CD8-positive, alpha-beta T cell (primary cell): ENCODE measurements at places on chromosomes 6 and 20.

GRCh38 chr6:14211562-14211942 lies 94.0 kb downstream of the CD83 start:
- no peak for DNase-seq

- DNase-seq = peak; percentile 24
Observed at GRCh38 chr6:127971945-127972391, 71.1 kb upstream of the THEMIS start.

DNA sequence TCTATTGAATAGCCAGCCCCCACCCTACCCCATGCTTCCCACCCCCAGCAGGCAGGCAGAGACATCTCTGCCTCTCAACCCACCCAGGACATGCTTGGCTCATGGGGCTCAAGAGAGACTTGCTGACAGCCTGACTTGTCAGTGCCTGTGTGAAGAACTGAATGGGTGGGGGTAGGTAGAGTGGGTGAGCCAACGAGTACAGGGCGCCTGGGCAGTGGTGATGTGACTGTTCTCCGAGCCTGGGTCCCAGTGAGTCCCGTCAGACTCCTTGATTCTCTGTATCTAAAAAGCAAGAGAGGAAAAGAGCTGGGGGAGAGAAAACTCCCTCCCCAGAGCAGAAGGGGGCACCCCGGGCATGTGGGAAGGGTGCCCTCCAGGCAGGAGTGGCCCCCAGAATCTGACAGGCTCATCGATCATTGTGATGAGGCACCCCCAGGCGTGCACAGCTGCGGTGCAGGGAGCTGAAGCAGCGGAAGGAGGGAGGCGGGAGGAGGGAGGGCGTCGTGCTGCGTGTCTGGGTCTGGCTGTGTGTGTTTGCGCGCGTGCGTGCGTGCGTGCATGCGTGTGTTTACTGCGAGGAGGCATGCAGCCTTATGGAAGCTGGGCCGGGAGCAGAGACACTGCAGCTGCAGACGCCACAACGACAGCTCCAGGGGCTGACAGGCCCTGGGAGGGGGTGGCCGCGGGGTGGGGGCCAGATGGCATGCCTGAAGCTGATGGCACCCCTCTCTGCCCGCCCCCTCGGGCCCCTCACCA lies 40.2 kb downstream of the FOXP4 start:
- no peak for DNase-seq

- no peak for DNase-seq
Observed at GRCh38 chr20:1565461-1565860, 8.0 kb upstream of the SIRPD start.

DNA sequence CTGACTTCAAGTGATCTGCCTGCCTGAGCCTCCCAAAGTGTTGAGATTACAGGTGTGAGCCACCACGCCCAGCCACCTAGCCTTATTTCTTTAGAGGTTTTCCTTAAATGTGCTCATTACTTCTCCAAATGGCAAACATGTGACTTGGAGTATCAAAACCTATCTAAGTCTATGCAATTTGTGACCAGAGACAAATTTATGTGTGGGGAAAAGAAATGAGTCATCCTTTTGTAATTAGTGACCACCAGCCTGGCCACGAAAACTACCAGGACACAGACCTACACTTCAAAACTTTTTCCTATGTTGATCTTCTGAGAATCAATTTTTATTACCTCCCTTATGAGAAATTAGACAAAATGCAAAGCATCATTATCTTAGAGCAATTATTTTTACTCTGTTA lies 64.6 kb upstream of the OGFRL1 start:
- no peak for DNase-seq

DNA sequence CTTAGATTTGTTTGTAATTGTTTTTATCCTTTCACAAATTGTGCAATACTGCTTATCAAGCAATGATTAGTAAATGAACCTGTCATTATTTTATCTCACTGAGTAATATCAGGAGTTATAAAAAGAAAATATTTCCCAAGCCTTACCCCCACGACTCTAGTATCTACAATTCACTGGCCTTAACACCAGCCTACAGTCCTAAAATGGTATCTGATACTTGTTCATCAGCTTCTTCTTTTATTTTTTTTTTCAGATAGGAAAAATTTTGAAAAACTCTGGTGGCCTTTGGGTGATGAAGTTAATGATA lies 160.8 kb upstream of the FOXA2 start:
- no peak for DNase-seq

DNA sequence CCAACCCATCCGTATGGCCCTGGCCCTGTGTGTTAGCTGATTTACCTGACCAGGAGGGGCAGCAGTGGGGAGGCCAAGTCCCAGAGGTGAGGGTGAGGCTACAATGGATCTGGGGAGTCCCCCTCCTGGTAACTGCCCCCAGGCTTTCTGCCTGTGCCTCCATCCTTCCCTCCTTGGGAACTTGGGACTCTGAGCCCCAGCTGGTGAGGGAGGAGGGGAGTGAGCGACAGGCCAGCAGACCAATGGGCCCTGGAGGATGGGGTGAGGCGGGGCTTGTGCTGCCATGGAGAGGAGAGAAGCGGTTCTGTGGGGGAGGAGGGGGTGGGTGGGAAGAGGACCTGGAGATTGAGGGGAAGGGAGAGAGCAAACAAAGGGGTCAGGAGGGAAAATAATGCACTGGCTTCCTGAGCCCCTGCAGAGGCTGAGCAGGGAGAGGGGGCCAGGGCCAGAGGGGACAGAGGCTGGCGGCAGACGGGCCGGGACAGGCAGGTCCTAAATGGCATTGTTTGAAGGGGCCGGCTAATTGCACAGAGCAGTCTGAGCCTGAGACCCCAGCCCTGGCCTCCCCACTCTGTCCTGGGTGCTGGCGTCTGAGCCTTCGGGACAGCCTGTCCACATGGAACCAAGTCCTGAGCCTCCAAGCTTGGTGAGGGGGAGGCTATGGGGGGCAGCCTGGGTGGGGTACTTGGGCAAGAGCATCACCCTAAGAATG lies 17.5 kb downstream of the DNMT3B start:
- no peak for DNase-seq

DNA sequence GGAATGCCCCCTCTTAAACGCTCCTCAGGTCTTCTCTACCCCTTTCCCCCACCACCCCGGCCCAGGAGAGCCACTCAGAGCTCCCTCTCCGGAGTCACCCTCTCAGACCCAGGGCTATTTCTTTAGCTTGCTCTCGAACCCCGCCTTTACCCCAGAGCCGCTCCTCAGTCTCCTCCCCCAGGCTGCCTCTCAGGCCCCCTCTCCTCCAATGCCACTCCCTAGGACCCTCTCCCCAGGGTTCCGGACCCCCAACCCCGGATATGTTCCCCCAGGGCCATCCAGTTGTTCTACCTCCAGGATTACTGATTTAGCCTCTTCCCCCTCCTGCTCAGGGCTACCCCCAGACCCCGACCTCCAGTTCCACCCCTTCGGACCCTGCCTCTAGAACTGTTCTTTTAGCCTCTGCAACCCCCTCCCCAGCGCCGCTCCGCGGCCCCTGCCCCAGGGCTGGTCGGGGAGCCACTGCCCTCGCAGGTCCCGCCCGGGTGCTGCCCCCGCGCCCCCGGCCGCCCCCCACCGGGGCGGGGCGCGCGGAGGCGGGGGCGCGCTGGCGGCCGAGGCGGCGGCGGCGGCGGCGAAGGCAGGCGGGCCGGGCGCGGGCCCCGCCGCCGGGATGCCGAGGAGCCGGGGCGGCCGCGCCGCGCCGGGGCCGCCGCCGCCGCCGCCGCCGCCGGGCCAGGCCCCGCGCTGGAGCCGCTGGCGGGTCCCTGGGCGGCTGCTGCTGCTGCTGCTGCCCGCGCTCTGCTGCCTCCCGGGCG lies at the start of gene MMP24:
TSS of gene MMP24 (plus strand) at position 565 of the 758 bp plus-strand sequence. CDS start at position 614, 49 bp downstream.
- no peak for DNase-seq

DNA sequence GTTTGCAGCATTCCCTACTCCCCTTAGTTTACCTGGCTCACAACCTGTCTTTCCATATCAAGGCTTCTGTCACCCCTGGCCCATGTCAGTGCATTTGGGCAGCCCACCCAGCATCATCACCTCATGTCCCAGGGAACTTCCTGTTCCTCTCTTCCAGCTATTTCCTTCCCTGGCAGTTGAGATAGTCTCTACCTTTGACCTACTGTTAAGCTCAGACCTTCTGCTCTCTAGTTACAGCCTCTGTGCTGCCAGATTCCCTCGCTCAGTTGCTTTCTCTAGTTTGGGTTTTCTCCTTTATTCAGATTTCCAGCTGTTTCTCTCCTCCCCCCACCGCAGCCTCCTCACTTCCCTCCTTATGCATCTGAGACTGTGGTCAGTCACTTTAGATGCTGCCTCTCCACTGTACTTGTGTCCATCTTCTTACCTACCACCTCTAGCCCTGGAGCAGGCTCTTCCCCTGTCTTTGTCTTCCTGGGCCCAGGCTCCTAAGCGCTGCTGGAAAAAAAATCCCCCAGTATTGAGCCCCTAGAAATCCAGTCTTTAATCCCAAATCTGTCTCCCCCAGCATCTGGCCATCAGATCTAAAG lies 16.3 kb downstream of the PTPN1 start:
- DNase-seq = no peak

DNA sequence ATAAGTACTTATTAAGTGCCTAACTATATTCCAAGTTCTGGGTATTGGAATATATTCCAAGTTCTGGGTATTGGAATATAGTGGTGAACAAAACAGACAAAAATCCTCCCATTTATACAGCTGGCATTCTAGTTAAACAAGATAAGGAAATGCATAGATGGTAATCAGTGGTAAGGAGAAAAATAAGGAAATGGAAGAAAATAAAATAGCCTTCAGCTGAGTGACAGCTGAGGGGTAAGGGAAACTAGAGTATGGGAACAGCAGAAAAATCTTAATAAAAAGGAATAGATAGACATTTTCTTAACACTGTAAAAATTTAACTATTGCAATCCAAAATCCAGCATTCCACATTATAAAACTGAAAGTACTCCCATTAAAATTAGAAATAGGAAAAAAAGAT lies 17.2 kb upstream of the WFDC10A start:
- no peak for DNase-seq

DNA sequence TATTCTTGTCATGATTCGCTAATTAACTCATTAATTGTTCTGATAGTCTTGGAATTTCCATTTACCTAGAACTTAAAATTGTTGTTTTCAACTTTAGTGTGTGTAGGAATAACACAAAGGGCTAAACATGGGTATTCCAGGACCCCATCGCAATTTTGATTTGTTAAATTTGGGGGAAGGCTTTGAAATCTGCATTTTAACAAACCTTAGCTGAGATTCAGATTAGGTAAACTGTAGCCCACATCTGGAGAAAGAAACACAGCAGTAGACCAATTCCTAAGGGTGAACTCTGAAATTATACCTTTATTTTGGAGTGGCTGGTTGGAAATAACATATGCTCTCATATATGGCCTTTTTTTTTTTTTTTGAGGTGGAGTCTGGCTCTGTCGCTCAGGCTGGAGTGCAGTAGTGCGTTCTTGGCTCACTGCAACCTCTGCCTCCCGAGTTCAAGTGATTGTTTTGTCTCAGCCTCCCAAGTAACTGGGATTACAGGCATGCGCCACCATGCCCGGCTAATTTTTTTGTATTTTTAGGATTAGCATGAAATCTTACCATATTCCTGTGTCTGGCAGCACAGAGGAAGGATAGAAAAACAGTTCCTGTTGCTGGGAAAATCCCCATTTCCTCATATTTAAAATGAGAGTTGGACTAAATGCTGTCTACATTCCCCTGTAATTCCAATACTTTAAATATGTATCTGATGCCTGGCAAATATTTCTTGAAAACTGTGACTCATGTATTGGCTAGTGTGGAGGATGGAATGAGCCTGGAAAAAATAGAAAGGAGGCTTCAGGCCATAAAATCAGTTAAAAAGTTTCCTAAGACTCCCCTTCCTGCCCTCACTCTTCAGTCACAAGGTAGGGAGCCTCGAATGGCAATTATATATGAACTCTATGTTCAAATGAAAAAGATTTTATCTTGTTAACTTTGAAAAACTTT lies 96.7 kb upstream of the FAM184A start:
- DNase-seq = no peak

- DNase-seq = no peak
Observed at GRCh38 chr20:23143986-23144690, 58.0 kb upstream of the CD93 start.

GRCh38 chr6:22091424-22091948 lies 205.3 kb downstream of the PRL start:
- DNase-seq = no peak

- no peak for DNase-seq
Observed at GRCh38 chr6:142542704-142543233, 241.0 kb downstream of the ADGRG6 start.

DNA sequence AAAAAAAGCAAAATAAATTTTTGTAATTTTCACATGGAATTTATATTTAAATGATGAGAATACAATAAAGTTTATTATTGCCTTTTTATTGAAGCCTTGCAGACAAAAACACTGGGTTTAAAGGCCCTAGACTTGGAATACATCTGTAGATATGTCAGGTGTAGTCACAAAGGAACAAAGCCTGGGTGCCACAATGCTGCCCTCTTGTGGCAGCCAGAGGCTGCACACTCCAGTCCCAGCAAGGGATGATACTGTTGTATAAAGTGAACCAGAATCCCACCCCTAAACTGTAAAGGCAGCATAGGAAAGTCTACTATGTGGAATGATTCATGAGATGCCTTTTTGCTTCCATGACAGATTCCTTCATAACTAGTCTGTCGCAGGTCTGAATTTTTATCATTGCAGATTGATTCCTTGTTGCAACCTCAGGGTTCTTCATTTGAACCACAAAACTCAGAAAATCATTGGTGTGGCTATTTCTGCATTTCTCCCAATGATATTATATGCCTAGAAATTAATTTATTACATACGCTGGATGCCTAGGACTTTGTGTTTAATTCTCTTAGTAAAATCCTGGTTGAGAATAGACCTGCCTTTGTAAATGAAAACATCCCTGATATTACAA lies 37.0 kb downstream of the MAK start:
- DNase-seq = peak; percentile 77

DNA sequence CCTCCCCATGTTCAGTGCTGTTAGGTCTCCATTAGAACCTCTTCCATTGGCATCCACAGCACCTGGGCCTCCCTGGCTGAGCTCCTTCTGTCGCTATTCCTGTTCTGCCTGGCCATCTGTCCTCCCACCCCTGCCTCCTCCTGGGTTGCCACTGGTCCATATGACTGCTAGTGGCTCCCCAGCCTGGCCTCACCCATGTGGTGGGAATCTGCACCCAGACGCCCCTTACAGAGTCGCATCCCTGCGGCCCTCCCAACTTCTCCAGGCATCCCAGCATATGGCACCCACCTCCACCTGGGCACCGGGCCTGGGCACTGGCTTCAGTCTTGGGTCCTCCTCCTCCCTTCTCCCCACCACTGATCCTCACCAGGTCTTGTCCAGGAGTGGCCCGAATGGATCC lies 7.7 kb downstream of the CDC25B start:
- no peak for DNase-seq

DNA sequence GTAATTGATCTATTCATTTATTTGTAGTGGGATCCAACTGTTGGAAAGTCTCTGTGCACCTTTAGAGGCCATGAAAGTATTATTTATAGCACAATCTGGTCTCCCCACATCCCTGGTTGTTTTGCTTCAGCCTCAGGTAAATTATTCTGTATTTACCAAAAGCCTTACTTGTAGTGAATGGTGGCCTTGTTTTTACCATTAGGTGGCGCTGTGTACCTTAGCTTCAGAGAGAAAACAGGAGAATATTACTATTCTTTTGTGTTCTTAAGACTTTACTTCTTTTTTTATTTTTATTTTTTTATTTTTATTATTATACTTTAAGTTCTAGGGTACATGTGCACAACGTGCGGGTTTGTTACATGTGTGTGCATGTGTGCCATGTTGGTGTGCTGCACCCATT lies 23.7 kb downstream of the PEX7 start:
- DNase-seq = no peak

- DNase-seq = no peak
Observed at GRCh38 chr6:12263403-12263802, 26.8 kb upstream of the EDN1 start.

GRCh38 chr6:13432526-13433184 lies 54.7 kb downstream of the GFOD1 start:
- no peak for DNase-seq
